ENCODE measurements at places on chromosomes 3 and 15. TPM values are rescaled to one million over a fixed set of nuclear protein-coding genes. Genes with fewer than 3 reads are reported as not detected.

The ARNT2 gene
- total RNA-seq, result not detected

- no peaks in the 10 kb centered on the region for H3K27me3 ChIP-seq
- H3K27ac ChIP-seq, result no peak overlapping the region
- no peak for DNase-seq
Measured at GRCh38 chr15:59166166-59166565, 40.5 kb upstream of the LDHAL6B start.

The VEPH1 gene
- total RNA-seq, result not detected

GRCh38 chr3:31639828-31640227, 107.1 kb downstream of the STT3B start:
- H3K4me1 ChIP-seq, result peaks cover 4% of the 10 kb centered on the region
- no peak overlapping the region for H3K4me3 ChIP-seq
- peaks cover 19% of the 10 kb centered on the region for H3K36me3 ChIP-seq

The SATB1 gene
- total RNA-seq, result 6.8 TPM

GRCh38 chr15:92510163-92510882, 116.6 kb downstream of the ST8SIA2 start:
- H3K4me1 ChIP-seq, result no peaks in the 10 kb centered on the region
- H3K27ac ChIP-seq, result no peak overlapping the region
- H3K36me3 ChIP-seq, result no peaks in the 10 kb centered on the region
- no peak overlapping the region for H3K4me3 ChIP-seq

The CA12 gene
- total RNA-seq, result not detected

The SEMA3G gene
- 0.11 TPM for total RNA-seq

The NANOGP8 gene
- total RNA-seq, result not detected

The SPPL2A gene
- 84.8 TPM for total RNA-seq

GRCh38 chr3:139728414-139728813, 50.6 kb upstream of the NMNAT3 start:
- no peak overlapping the region for H3K27ac ChIP-seq
- H3K27me3 ChIP-seq, result no peaks in the 10 kb centered on the region
- no peak for DNase-seq
- no peaks in the 10 kb centered on the region for H3K4me1 ChIP-seq

The PEX11A gene
- not detected for total RNA-seq

GRCh38 chr3:43347774-43348173, 61.4 kb downstream of the SNRK start:
- H3K36me3 ChIP-seq, result peaks cover 25% of the 10 kb centered on the region
- no peak overlapping the region for H3K27ac ChIP-seq
- no peak overlapping the region for H3K4me3 ChIP-seq

DNA sequence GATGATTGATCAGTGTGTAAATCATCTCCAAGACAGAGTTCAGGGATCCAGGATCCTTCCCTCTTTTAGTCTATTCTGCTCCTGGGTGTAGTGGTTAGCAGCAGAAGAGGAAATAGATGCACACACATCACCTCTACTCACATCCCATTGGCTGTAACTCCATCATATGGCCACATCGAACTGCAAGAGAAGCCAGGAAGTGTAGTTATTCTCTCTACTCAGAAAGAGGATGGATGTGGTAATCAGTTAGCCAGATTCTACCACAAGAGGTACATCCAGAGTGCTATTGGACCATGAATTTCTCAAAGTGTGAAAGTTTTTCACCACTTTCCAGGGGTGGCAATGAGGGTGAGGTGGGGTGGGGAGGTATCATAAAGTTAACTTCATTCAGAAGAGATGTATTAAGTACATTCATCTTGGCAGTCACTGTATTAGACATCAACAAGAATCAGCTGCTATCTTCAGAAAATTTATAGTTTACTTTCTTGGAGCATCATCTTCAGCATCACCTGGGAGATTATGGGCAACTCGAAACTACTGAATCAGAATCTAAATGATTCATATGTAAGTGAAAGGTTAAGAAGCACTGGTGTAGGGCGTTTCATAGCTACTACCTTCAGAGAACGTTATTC, 60.6 kb upstream of the GAP43 start:
- H3K4me3 ChIP-seq, result no peak overlapping the region
- H3K4me1 ChIP-seq, result no peaks in the 10 kb centered on the region
- no peak for DNase-seq
- H3K27me3 ChIP-seq, result no peaks in the 10 kb centered on the region
- H3K27ac ChIP-seq, result no peak overlapping the region
- no peaks in the 10 kb centered on the region for H3K36me3 ChIP-seq
